ENCODE measurements at places on chromosomes 16 and 17.

GRCh38 chr16:11327277-11328171 lies 17.7 kb upstream of the RMI2 start:
- no peak for DNase-seq

- no peak for DNase-seq
Measured at GRCh38 chr16:57115168-57115513, 22.8 kb downstream of the CPNE2 start.

- DNase-seq, result no peak
Measured at GRCh38 chr16:81483064-81483969, 38.7 kb downstream of the CMIP start.

DNA sequence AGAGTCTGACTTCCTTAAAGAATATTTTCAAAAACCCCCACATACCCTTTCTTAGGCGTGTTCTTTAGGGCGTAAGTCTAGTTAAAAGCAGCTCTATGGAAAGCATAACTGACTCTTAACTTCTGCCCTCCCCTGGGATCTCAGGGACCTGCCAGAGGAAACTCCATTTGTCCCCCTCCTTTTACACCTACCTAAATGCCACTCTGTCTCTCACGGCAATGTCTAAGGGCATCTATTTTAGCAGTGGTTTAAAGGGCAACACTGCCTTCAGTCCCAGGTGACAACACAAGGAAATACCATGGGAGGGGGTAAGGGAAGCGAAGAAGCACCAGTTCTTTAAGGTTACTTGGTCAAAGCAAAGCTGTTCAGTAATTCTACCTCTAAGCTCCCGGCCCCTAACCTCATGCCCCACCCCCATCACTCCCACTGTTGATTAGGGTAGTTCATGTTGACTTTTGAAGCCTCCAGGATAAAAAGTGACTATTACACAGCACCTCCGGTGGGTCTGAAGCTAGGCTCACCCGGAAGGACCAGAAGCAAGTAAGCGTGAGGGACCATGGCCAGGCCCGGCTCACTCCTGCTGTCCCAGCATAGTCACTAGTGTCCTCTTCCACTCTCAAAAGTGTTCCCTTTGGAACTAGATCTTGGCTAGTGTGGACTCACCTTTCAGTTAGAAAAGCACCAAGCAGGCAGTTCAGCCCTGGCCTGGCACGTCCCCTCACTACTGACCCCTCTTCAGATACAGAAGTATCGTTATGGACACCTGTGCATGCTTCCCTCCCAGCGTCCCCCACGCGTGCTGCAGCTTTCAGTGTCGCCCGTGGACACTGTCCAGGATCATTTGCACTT lies 47.1 kb downstream of the CYTH1 start:
- DNase-seq, result no peak

DNA sequence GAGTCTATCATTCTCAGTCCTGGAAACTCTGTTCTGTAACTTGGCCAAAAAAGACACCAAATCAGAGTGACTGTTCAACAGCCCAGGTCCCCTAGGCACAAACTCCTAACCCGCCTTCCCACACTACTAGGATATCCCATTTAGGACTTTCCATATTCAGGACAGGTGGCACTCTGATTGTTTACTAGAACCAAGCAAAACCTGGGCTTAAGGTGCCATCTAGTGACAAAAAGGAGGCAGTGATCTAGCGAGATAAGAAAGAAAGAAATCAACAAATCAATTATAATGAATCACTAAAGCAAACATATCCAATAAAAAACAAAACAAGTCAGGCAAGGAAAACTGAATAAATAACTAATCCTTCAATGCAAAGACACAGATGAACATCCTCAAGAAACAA lies 203.9 kb downstream of the CEP112 start:
- DNase-seq, result peak; percentile 36

DNA sequence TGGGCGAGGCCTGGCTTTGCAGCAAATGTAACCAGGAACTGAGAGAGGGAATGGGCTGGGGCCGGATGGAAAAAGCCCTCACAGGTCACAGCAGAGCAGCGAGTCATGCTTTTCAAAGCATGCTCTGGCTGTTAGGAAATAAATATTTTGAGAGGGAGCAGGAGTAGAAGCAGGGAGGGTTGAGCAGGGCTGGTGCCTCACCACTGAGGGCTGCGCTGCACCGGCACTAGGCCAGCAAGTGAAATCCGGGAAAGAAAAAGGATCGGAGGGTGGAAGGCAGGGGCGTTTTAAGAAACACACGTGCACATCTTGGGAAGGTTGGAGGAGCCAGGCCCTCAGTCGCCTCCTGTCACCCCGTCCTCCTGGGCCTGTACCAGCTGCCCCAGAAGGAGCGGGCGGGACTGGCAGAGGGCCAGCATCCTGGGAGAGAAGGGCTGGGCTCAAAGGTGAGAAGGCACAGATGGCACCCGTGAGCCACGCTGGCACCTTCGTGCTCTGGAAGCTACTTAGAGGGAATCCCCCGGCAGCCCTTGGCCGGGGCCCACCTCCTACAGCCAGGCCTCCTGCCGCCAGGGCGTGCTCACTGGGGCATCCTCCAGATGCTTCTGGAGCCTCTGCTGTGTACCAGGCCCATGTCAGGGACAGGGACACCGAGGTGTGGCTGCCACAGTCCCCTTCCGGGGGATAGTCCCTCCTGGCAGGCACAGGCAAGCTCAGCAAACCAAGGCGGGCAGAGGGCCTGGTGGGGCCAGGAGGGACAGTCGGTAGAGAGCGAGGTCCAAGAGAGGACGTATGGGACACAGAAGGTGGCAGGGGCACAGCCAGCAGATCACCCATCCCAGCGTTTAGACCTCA lies 71.5 kb upstream of the PLCG2 start:
- no peak for DNase-seq

DNA sequence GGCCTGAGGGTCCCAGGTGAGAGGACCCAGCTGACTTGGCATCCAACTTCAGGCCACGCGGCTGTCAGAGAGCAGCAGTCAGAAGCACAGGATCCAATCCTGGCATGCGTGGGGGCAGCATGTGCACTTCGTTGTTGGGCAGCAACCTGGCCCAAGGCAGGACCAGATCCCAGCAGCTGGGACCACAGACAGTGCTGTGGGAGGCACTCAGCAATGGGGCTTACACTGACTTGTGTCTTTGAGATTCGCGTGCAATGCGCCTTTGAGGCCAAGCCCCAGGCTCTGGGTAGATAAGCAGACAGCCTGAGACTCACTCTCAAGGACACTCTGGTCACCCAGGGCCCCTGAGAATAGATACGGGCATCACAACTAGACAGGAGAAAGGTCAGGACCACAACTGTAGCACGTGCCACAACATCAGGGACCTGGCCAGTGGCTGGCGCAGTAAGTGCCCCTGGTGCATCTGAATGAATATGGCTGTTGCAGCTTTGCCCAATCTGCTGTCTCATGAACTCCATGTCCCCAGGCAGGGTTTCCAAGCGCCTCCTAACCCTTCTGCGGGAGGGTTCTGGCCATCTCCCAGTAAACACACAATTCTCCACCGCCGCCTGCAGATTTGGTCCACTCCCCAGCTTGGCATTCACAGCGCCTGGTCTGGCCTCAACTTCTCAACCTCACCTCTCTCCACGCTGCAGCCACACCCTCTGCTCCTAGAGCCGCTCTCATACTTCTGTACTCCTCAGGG lies 3.2 kb downstream of the PAM16 start:
- no peak for DNase-seq

- DNase-seq, result no peak
Measured at GRCh38 chr17:30117675-30118081, 1.1 kb downstream of the NSRP1 start.

- DNase-seq, result no peak
Measured at GRCh38 chr17:17820046-17820445, 16.7 kb downstream of the SREBF1 start.

GRCh38 chr17:16286009-16286946 lies 67.0 kb downstream of the CENPV start:
- peak; percentile 94 for DNase-seq

GRCh38 chr17:19237389-19238166 lies 412 bp downstream of the EPN2 start:
- DNase-seq, result no peak

- no peak for DNase-seq
Measured at GRCh38 chr16:72188541-72188940, 16.6 kb upstream of the PMFBP1 start.

- DNase-seq, result no peak
Measured at GRCh38 chr16:53915452-53916160, 211.7 kb downstream of the FTO start.

DNA sequence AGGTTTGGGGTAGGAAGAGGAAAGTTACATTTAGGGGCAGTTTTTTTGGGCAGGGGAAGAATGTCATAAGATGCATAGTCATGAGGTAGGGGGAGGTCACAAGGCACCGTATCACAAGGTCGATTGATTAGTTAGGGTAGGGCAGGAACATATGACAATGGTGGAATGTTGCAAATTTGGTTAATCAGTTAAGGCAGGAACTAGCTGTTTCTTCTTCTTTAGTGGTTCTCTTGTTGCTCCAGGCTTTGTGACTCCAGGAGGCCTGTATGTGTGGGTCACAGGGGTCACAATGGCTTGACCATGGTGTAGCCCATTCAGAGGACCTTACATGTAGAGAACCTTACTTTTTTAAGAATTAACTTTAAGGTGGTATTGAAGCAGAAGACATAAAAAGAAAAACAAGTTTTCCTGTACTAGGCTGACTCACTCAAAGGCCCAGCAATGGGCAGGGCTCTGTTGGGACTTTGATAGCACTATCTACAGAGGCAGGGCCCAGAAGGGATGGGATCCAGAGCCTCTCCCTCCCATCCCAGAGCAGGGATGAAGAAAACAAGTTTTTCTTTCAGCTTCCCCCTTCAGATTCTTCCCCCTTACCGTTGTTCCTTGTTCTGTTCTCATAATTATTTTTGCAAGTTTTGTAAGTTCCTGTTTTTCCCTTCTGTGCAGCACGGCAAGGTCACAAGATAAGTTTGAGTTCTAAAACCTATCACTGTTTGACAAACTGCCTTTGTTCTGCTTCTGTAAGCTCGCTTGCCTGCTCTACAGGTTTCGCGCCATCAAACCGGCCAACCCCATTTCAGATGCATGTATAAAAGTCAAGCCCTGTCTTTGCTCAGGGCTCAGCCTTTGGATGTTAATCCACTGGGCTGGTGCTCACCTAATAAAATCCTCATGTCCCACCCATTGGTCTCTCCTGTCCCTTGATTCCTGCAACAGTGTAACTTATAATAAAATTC lies 45.8 kb upstream of the ATF7IP2 start:
- DNase-seq, result no peak

DNA sequence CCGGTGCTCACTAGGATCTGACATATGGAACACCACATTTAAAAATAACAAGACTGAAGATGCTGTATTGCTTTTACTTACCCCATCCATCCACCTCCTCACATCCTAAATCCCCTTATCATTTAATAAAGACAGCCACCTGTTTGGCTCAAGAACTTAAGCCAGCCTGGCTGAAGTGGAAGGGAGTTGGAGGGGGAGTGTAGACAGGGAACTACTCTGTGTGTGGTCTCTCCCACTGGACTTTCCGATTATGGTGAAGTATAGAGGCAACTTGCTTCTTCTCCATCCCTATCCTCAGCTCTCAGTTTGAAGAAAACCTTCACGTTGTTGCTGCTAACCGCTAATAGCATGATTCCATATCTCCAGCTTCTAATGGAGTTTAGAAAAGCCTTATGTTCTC lies 313.4 kb downstream of the CDH11 start:
- no peak for DNase-seq

Data from kidney capillary endothelial cell (primary cell).